ENCODE measurements at places on chromosomes 13 and 19.

GRCh38 chr13:74930402-74931165, 551.4 kb downstream of the TBC1D4 start:
- DNase-seq = no peak

GRCh38 chr19:31421082-31421481, 71.8 kb upstream of the TSHZ3 start:
- no peak for DNase-seq

DNA sequence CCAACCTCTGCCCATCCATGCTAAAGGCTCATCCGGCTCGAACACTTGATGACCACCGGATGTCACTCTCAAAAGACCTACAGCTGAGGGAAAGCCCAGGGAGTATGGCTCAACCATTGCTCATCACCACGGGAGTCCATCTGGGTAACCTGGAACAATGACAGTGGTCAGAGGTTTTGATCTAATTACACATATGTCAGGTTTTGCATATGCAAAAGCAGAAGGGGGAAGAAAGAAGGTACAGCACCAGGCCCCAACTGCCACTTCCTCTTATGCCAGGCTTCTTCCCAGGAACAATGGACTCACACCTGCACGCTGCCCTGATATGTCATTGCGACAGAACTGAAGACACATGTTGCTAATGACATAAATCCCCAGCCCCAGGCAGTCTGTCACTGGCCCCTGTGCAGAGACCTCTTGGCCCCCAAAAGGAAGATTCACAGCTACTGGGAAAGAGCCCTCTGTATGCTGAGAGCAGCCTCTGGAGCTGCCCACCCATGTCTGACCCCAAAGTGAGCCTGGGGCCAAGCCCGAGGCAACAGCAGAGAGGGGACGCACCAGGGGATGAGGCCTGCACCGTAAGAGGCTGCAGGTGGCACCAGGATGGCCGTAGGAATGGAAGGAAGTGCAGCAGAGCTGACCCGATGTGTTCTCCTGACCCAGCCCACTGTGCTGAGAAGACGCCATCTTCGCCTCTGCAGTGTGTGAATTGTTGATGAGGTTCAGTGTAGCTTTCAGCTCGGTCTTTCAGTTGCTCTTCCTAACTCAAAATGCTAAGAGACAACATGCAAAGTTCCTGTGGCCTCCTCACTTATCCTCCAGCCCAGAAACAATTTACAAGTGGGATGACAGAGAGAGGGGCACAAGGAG, 26.3 kb downstream of the EPS15L1 start:
- no peak for DNase-seq

GRCh38 chr19:41302624-41303351, 7.2 kb upstream of the CCDC97 start:
- no peak for DNase-seq

DNA sequence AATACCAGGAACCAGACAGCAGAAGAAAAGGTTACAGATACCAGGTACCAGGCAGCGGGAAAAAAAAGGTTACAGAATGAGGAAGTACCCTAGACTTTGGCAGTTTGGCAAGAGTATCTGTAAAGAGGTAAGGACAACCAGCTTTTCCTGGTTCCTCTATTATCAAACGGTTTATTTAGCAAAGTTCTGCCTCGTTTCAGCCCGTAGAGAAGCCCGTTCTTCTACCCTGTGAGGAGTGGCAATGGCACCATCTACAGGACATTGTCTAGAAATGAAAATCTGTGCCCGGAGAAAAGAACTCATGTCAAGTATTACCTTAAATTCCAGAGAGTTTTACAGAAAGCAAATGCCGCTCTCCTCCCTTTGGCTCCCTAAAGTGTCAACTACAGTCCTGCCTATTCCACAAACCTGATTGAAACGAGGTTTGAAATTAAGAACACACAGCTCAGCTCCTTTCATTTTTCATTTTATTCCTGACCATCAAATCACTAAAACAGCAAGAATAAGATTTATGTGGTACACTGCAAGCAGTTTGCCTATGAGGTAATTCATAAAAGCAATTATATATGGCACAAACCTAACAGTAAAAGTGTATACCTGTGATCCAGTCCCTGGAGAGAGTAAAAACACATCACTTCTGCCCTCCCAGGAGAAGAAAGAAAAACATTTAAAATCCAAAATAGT, 226.3 kb downstream of the SLC7A1 start:
- peak; percentile 41 for DNase-seq

DNA sequence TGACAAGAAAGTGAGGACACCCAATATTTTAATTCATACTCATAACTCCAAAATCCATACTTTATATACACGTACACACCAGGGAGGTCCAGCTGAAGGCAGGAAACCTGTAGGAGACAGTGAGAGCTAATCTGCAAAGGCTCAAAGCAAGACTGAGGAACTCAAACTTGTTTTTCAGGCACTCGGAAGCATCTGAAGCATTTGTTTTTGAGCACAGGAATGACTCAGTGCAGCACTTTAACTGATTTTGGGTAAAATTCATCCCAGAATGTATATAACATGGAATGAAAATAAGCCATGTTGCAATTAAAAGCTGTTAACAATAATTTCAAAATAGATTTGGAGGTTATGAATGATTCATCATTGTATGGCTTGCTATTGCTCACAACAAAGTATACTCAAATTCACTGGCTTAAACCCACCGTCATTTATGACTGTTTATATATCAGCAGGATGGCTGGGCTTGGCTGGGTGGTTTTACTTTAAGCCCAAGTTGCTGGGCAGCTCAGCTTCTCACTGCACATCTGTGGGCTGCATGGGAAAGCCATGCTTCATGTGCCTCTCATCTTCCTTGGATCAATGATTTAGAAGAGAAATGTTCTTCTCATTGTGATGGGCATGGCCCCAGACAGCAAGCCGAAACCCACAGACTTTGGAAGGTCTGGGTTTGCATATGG, 177.0 kb downstream of the RFC3 start:
- DNase-seq = no peak

DNA sequence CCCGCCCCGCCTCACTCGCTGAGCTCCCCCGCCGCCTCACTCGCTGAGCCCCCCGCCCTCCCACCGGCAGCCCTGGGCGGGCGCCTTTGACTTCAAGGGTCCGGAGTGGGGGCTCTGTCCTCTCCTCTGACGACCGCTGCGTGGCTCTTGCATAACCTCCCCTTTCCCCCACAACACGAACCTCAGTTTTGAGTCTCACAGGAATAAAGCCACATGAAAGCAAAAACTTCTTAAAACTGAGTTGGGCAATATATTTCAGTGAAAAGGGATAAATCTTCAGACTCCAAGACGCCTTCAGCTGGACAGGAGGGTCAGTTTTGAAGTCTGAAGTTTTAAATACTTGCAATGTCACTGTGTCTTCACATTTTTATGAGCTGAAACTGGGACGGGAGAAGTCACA, 70.6 kb upstream of the C13orf46 start:
- DNase-seq = no peak

DNA sequence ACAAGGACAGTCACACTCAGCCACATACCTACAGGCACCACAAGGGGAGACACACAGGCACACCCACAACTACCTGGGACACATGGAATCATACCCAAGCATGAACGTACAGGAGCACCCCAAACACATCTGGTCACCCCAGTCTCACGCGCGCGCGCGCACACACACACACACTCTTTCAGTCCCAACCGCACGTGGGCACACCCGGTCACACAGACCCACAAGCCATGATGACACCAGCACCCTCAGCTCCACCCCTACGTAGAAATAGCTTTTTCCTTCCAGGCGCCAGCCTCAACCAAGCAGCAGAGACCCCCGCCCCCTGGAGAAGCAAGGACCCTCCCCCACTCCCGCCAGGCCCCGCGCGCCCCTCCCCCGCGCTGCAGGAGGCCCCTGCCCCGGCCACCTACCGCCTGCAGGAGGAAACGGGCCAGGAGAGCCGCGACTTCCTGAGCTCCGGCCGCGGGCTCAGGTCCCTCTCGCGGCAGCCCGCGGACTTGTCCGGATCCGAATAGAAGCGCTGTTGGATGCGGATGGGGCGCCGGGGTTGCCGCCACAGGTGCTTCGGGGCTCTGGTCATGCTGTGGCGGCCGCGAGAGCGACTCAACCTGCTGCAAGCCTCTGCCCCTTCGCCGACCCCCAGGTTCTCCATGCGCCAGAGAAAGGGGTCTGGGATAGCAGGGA, 6.4 kb upstream of the PDE4C start:
- DNase-seq = peak; percentile 84
